ENCODE measurements at places on chromosomes 16 and 17. TPM values are rescaled to one million over a fixed set of nuclear protein-coding genes. Genes with fewer than 3 reads are reported as not detected.

The DRC3 gene
- 2.2 TPM for total RNA-seq

The PLLP gene
- total RNA-seq, result 1.6 TPM

The BAHCC1 gene
- 9.9 TPM for total RNA-seq

The CRYBA1 gene
- total RNA-seq, result not detected

- no peak for DNase-seq
Measured at GRCh38 chr16:29665294-29666077, 2.4 kb downstream of the SPN start.

DNA sequence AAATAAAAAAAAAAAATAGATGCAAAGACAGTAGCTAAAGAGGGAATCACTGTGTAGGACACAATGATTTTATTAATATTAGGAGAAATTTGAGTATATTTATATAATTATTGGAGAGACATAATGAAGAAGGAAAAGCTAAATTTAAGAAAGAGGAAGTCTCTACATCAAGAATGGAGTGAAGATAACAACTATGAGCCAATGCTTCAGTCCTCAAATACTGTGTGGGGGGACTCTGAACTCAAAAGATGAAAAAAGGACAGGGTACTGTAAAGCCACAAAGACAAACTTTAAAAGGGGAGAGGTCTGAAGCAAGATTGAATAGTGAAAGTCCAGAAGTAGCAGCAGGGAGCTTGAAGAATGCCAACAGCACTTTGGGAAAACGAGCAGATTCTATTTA is 44.7 kb downstream of the SKAP1 start:
- DNase-seq, result no peak

The KRTAP4-9 gene
- not detected for total RNA-seq

GRCh38 chr17:65166787-65167186 is 29.6 kb downstream of the RGS9 start:
- DNase-seq, result no peak

The PNMT gene
- total RNA-seq, result 1.2 TPM

The MYH11 gene
- not detected for total RNA-seq

GRCh38 chr16:69243479-69243878 is 56.5 kb downstream of the SNTB2 start:
- no peak for DNase-seq

- no peak for DNase-seq
Measured at GRCh38 chr17:43528319-43528987, 17.7 kb downstream of the ETV4 start.

GRCh38 chr17:53313746-53314145 is 509.0 kb upstream of the KIF2B start:
- peak; percentile 31 for DNase-seq

DNA sequence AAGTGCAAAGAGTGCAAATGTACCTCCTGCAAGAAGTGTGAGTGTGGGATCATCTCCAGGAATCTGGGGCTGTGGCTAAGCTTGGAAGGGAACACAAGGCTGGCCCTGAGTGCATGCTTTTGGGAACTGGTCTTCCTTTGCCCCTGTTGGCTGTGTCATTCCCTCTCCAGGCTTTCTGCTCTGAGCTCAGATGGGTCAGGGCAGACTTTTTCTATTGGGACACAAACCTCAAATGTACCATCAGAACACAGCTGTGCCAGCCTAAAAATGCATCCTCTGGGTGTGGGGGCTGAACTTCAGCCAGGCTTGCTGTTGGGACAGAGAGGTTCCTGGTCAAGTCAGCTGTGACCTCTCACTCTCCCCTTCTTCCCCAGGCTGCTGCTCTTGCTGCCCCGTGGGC is 914 bp downstream of the MT1B start:
- DNase-seq, result no peak

GRCh38 chr16:86317813-86318650 is 192.3 kb upstream of the FOXF1 start:
- DNase-seq, result no peak

GRCh38 chr17:57151798-57152197 is 66.8 kb downstream of the AKAP1 start:
- no peak for DNase-seq

GRCh38 chr16:330741-331140 is 21.8 kb downstream of the AXIN1 start:
- no peak for DNase-seq

DNA sequence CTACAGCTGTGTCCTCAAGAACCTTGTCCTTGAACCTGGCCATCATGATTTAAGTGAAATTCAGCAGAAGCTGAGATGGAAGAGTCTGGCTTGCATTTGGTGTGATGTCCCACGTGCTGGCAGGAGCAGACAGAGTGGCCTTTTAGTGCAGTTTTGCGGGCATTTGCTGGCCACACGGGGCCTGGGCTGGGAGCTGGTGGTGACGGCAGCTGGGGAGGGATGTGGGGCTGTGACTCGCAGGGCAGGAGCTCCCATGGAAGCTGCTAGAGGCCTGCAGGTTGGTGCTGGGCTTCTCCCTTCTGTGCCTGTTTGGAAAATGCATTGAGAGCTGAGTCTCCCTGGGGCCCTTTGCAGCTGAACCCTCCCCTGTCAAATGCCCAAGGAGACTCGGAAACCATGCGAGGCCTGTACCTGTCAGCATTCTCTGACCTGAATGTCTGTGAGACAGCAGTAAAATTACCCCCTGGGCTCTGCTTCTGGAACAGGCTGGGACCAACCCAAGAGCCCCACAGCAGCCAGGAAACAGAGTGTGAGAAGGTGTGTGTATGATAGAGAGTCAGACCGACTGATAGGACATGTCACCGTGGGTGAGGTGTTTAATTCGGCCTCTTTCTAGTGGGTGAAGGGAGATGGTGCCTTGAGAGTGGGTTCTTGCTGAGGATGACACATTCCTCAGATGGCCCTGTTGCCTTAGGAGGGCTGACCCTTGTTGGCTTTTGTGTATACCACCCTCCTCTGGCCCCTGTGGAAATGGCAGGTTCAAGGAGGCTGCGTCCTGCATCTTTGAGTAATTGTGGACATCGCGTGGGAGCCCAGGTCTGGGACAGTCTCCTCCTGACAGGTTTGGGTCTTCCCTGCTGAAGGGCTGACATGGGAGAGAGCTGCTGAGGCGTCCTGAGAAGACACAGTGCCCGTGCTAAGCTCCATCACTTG is 145.5 kb downstream of the MSI2 start:
- no peak for DNase-seq

The RGS9 gene
- 2.7 TPM for total RNA-seq

- DNase-seq, result no peak
Measured at GRCh38 chr17:3768341-3768740, 32.6 kb downstream of the ITGAE start.

- DNase-seq, result no peak
Measured at GRCh38 chr17:64538508-64539130, 31.8 kb downstream of the CEP95 start.

GRCh38 chr16:7571366-7571765 is 238.7 kb downstream of the RBFOX1 start:
- DNase-seq, result no peak

- DNase-seq, result no peak
Measured at GRCh38 chr17:19273731-19274130, 36.6 kb downstream of the EPN2 start.

DNA sequence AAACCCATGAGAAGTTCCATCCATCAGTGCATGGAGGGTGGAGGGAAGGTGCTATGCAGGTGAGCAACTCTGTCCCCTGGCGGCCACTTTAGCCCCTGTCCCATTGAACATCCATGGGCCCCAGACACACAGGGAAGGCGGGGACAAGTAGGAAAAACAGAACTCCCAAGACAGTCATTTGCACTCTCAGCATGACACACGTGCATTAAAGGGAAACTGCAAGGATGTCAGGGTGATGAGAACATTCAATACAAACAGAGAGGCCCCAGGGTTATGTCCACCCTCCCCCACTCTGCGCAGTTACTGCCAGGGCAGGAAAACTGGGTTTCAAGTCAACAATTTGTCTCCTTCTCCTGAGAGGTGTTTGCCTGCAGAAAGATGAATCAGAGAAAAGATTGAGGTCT is 44.0 kb upstream of the AKTIP start:
- DNase-seq, result peak; percentile 22

The GNGT2 gene
- total RNA-seq, result 0.40 TPM

GRCh38 chr16:66039793-66040192 is 326.7 kb upstream of the CDH5 start:
- DNase-seq, result no peak

DNA sequence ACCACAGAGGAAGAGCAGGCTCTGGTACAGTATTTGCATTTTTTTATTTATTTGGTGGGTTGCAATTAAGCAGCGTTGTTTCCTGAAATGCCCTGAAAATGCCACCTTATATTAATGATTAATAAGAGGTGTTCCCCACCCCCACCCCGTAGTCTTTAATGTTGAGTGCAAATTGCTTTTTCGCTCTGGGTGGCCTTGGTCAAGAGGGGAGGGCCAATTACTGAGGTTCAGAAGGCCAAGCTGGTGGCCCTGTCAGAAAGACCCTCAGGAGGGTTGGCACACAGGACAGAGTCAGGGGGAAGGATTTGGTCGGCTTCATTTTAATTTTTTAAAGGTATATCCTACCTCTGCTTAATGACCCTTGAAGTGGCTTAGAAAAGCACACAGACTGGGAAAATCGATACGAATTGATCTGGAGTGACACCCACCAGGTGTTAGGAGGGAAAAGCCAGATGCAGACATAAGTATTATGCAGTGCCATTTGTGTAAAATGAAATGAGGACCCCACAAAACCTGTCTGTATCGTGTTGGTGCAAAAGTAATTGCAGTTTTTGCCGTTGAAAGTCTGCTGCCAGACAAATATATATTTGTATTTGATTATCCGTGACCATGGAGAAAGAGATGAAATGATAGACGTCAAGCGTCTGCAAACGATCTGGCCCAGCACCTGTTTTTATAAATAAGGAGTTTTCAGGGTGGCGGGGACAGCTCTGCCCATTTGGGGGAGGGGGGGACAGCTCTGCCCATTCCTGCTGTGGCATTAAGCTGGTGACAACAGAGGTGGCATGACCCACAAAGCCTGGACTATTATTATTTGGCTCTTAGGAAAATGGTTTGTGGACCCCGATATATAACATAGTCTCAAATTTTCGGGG is 143.8 kb upstream of the PLCG2 start:
- DNase-seq, result no peak

DNA sequence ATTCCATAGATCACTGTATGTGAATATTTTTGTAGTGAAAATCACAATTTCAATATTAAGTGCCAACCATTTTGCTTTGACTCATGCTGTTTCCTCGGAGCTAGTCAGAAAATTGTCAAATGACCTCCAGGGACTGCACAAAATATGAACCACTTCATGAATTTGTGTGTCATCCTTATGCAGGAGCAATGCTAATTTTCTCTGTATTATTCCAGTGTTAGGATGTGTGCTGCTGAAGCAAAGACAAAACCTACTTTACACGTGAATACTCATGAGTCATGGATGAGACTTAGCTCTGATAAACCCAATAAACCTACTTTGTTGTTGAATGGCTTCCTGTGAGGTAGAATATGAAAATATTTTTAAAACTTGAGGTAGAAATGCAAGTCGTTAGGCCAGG is 65.2 kb downstream of the SHCBP1 start:
- DNase-seq, result peak; percentile 44

DNA sequence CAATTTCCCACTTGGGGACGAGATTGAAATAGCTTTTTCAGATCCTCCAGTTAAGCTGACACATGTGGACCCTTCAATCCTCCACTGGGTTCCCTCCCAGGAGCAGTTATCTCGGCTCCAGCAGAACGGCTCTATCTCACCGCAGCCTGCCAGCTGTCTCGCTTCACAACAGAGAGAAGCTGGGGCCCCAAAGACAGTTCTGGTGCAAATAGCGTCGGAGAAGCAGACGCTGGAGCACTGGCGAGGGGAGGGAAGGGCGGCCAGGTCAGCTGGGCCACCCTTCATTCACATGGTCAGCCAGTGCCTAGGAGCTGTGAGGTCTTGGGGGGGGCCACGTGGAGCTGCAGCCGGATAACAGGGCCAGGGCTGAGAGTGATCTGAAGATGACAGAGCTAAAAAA is 141.3 kb upstream of the SDK2 start:
- no peak for DNase-seq

GRCh38 chr16:4837733-4838501 is 9.2 kb downstream of the GLYR1 start:
- DNase-seq, result no peak

The MYH8 gene
- not detected for total RNA-seq

The SHISA6 gene
- total RNA-seq, result not detected

DNA sequence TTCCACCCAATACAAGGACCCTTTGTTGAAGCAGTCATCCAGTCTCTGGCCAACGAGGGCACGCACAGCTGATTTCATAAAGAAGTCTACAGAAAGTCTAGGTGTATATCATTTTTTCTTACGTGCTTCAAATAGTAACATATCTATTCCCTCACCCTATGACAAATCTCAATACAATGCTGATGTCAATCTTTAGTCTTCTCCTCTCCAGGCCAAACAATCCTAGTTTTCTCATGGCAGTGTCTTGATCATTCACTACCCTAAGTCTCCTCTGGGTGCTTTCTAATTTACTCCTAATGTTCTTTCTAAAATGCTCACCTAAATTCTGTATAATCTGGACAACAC is 92.6 kb downstream of the CACNG1 start:
- DNase-seq, result peak; percentile 29

DNA sequence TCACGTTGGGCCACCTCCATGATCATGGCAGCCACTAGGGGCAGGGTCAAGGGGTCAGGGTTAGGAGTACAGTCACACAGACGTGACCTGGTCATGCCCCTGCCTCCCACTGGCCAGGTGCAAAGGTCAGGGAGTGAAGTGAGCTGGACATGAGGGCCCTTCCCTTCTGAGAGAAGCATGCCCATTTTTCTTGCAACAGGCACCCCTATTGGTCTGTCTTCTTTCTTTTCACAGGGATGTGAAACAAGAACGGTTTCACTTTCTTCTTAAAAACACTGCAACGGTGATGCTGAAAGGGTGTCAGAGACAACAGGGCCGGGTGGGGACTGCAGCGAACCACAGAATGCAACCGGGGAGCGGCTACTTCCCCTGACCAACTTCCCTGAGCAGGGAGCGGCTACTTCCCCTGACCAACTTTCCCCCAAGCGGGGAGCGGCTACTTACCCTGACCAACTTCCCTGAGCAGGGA is 52.1 kb upstream of the DOC2B start:
- no peak for DNase-seq

DNA sequence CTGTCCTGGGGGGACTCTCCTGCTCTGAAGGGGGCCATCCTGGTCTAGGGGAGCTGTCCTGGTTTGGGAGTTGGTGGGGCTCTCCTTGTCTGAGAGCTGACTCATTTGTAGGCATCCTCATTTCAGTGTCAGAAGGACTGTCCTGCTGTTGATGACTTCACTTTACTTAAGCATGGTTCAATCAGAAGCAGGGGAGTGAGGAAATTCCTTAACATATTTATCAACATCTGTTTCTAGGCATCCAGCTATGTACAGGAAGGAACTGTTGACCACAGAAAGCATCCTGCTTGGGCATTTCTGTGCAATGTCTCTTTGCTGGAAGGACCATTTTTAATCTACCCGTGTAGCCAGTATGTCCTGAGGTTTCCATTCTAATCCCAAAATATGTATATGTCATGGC is 502.7 kb upstream of the HSBP1 start:
- no peak for DNase-seq

DNA sequence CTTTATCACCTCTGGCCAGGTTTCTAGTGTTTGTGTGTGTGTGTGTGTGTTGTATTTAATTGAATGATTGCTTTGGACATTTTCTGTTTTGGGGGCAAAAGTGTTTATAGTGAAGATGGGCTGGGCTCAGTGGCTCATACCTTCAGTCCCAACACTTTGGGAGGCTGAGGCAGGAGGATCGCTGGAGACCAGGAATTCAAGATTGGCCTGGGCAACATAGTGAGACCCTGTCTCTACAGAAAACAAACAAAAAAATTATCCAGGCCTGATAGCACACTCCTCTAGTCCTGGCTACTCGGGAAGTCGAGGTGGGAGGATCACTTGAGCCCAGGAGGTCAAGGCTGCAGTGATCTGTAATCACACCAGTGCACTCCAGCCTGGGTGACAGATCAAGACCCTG is 37.5 kb downstream of the RPA1 start:
- no peak for DNase-seq
